ENCODE measurements at places on chromosomes 2 and 18.

- DNase-seq, result no peak
Measured at GRCh38 chr18:765764-766549, 46.1 kb downstream of the YES1 start.

DNA sequence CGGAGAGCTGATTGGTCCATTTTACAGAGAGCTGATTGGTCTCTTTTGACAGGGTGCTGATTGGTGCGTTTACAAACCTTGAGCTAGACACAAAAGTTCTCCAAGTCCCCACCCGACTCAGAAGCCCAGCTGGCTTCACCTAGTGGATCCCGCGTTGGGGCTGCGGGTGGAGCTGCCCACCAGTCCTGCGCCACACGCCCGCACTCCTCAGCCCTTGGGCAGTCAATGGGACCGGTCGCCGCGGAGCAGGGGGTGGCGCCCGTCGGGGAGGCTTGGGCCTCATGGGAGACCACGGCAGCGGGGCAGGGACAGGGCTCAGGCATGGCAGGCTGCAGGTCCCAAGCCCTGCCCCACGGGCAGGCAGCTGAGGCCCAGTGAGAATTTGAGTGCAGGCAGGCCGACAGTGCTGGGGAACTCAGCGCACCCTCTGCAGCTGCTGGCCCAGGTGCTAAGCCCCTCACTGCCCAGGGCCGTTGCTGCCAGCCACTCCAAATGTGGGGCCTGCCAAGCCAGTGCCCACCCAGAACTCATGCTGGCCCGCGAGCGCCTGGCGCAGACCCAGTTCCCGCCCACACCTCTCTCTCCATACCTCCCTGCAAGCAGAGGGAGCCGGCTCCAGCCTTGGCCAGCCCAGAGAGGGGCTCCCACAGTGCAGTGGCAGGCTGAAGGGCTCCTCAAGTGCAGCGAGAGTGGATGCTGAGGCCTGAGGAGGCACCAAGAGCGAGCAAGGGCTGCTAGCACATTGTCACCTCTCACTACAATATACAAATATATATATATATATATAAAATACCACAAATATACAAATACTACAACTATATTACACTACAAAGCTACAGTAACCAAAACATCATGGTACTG, 100.7 kb downstream of the SPIRE1 start:
- no peak for DNase-seq

GRCh38 chr18:52060607-52061304, 279.2 kb upstream of the DCC start:
- no peak for DNase-seq

DNA sequence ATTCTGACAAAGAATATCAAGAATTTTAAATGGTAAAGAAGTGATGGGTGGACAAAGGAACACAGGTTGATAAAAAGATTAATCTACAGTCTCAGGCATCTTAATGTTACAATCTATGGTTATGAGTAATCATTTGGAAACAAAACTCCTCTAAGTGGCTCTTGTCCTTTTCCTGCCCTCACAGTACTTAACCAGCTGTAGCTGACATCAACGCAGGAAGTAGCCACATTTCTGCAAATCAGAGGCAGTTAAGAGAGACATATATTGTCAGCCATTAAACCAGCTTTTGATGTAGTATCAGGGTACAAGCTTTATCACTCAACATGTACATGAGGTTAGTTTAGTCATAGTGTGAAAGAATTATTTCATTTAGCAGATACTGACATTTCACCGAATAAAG, 244.6 kb downstream of the NR4A2 start:
- DNase-seq, result no peak

DNA sequence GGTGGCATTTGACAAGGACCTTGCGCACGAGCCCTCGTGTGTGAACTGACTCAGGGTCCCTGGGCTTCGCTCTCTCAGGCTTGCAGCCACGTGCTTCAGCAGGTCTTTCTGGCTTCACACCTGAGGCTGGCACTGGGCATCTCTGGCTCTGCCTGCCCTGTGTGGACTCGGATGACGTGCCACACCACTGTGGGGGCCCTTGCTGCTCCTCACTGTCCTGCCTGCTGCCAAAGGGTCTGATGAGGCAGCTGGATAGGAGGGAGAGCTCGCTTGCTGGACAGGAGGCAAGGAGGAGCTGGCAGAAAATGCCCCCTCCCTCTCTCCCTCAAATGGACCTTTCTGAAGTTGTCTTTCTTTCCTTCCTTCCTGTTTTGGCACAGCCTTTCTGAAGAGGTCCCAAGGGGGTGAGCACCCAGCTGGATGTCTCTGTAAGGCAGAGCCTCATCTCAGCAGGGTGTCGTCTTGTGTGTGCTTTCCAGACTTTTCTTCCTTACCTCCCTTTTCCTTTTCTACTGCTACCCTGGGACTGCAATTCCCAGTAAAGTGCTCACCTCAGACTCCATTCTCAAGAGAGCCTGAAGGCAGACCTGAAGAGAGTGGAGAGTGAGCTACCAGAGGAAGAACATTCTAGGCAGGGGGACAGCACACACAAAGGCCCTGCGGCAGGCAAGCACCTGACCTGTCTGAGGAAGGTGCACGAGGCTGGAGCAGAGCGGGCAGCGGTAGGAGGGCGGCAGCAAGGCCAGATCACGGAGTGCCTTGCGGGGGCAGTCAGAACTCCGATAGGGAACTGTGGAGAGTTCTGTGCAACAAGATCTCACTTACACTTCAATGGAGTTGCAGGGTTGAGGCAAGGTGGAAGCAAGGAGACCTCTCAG, 5.3 kb downstream of the PER2 start:
- no peak for DNase-seq

GRCh38 chr2:198700319-198700718, 757.4 kb downstream of the SATB2 start:
- no peak for DNase-seq

DNA sequence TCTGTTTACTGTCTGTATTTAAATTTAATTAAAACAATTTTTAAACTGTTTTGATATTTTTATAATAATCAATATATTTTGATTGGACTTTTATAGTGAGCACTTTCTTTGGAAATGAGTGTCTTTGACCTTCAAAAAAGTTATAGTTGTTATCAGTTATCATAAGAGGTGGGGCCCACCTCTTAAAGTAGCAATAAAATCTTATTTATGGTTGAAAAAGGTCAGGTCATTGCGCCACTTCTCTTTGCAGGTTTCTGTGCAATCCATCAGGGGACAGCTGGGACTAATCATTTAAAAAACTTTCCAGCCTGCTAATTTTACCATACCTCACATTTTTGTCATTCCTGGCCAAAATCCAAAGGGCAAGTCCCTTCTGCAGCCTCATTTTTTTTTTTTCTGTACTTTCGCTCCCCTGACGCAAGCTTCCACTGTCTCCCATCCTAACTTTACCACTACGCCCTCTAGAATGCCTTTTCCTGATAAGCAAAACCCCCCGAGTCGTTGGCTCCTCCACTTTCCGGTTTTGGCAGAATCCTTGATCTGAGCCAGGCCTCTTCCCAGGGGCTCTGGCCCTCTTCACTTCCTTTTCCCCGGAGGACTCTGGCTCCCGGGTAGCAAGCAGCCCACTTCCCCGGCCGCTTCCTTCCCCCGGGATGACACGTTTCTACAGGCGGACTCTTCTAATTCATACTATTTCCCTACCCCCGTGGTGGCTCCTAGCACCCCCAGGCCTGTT, 1.1 kb upstream of the SEH1L start:
- no peak for DNase-seq

DNA sequence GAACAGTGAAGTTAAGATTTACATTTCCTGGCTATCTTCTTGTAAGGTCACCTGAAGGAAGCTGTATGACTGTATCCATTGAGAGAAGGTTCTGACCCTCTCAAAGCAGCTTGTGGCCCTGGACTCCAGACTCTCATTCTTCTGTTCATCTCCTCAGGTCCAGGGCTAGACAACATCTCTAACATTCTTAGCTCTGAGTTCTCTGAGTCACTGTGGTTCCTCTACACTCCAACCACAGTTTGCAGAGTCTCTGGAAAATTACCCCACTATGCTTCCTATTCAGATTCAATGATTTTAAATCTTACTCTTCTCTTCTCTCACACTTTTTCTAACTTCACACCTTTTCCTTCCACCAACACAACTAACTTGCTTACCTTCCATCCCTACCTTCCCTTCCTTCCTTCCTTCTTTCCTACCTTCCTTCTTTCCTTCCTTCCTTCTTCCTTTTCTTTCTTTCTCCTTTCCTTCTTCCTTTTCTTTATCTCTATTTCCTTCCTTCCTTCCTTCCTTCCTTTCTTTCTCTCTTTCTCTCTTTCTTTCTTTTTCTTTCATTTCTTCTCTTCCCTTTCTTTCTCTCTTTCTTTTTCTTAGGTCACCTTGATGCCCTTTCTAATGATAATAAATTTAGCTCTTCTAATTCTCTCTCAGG, 824.3 kb upstream of the ZEB2 start:
- no peak for DNase-seq

GRCh38 chr18:59266886-59267502, 6.3 kb downstream of the RAX start:
- no peak for DNase-seq

- DNase-seq, result no peak
Measured at GRCh38 chr2:151770995-151771394, 36.7 kb upstream of the NEB start.

DNA sequence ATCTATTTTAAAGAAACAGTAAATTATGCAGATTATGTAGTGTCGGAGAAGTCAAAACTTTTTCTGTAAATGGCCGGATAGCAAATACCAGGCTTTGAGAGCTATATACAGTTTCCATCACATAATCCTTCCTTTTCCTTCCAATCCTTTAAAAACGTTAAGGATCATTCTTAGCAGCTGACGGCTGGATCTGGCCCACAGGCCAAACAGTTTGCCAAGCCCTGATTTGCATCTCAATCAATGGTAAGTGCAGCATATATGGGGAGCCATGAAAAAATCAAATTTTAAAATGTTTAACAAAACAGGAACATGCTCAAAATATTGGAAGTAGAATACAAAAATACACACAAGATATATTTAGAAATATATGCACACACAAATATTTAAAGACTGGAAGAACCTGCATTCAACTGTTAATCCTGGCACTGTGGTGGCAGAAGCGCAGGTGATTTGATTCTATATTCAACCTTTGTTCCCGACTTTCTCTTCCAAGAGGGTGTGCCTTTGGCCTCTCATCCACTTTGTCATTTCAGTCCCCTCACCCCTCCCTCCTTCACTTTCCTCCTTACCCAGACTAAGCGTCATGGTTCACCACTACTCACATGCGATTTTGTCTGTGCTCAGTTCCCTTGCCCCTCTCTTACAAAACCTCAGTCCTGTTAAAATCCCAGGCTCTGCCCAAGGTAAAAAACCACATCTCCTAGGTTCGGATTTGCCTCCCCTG, 27.3 kb downstream of the NDUFA10 start:
- no peak for DNase-seq

DNA sequence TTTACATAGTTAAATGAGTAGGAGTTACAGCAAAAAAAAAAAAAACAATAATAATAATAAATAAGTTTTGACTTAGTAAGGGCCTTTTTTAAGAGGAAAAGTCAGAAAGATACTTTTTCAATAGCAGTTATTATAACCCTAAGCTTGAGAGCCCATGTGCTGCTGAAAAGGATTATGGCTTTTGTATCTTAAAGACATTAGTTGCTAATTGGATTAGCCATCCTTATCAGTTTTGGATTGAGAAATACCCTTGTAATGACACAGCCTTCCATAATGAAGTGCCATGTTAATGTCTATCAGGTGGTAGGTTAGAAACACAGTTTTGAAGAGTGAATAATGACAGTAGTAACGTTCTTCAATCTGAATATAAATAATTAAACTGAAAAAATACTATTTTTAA, 554.0 kb downstream of the RIT2 start:
- no peak for DNase-seq

GRCh38 chr2:124566518-124566970, 541.5 kb downstream of the CNTNAP5 start:
- no peak for DNase-seq

GRCh38 chr2:10519394-10519740, 71.2 kb upstream of the ODC1 start:
- DNase-seq, result no peak

GRCh38 chr2:6089474-6089873, 397.3 kb downstream of the SOX11 start:
- no peak for DNase-seq

GRCh38 chr18:47726550-47726949, 203.9 kb downstream of the SMAD2 start:
- DNase-seq, result no peak

DNA sequence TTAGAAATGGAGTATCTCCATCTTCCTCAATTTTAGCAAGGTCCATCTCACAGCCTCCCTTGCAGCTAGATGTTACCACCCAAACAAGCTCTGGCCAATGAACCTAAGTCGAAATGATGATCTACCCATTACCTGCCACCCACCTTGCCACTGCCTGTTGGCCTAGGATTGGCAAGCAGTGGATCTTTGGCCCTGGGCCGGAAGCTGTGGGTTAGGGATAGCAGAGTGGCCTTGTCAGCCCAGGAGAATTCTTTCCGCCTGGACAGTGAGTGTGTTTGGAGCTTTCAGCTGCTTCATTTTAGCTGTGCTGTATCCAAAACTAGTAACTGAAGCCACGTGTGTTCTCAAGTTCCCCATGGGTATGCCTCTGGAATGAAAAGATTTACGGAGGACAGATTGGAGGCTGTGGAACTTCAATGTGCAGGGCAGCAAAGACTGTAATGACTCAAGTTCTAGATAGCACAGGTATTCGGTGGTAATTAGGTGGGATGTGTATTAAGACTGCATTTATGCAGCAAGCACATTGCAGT, 7.7 kb upstream of the PARD6G start:
- no peak for DNase-seq

Measured in CD4-positive, alpha-beta T cell treated with Interleukin-21 for 1 hour (primary cell).